ENCODE measurements at places on chromosomes 11 and 22.

- DNase-seq: no peak
Observed at GRCh38 chr22:44204739-44205515, 24.2 kb downstream of the PARVG start.

DNA sequence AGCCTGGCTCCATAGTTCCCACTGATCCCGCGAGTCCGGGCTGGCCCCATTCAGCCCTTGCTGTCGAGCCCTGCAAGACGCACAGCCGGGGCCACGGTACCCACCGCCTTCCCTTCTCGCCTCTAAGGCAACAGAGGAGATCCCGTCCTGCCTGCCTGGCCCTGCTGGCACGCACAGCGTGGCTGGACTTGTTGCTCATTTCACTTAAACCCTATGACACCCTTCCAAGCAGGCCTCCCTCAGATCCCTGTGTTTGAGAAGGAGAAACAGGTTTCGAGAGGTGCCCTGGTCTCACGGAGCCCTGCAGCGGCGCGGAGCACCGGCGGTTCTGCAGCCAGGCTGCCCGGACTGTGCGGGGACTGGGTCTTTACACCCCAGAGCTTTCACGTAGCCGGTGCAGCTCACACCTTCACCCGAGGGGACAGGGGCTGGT is 1048.4 kb downstream of the BRD1 start:
- no peak for DNase-seq

- DNase-seq: peak; percentile 46
Observed at GRCh38 chr11:82494988-82495432, 238.7 kb downstream of the FAM181B start.

DNA sequence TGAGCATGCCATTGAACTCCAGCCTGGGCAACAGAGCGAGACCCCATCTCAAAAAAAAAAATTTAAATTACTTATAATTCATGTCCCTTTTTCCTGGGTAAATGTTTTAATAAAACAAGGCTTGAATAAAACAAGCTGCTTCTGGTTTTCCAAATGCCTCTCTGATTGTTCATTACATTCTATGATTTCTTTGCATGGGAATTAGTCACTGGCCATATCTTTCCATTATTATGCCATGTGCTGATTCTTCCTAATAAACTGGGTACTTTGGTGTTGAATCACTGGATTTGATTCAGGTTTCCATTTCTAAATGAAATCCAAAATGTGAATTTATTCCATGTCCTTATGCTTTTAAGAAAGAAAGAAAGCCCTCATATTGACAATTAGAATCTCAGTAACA is 42.6 kb downstream of the ZNF215 start:
- DNase-seq: no peak

DNA sequence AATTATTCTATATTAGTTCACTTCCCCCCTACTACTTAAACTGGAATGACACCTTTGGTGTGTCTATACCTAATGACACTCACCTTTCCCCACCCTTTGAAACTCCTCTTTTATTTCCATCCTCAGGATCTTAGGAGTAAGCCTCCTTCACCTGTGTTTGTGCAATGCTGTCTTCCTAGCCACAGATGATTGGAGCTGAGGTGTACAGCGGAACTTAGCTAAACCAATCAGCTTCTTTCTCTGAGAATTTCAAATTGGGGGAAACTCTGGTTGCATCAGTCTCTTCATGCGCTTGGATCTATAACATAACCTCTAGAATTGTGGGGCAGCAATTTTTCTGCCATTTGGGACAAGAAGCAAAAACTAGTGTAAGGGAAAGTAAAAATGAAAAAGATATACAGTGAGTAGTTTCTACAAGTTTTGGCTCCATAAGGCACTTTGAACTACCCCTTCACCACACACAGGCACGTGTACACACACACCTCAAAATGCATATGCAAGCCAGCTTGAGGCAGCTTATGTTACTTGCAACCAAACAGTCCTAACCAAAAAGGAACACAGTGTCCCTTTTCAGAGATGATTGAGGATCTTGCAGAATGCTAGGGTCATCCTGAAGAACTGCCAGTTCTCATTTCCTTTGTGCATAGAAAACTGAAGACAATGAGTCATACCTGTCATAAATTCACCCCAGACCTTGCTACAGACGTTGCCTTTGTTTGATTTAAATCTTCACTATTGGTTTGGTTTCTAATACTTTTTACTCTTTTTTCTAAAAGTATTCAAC is 36.0 kb upstream of the LDLRAD3 start:
- no peak for DNase-seq
